Activated CD8-positive, alpha-beta memory T cell treated with anti-CD3 and anti-CD28 coated beads for 4 hours (primary cell): ENCODE measurements at places on chromosomes 7 and 10.

- no peak for DNase-seq
Measured at GRCh38 chr10:4316161-4316810, 509.7 kb upstream of the AKR1E2 start.

- no peak for DNase-seq
Measured at GRCh38 chr10:43751646-43752045, 103.0 kb upstream of the ZNF32 start.

DNA sequence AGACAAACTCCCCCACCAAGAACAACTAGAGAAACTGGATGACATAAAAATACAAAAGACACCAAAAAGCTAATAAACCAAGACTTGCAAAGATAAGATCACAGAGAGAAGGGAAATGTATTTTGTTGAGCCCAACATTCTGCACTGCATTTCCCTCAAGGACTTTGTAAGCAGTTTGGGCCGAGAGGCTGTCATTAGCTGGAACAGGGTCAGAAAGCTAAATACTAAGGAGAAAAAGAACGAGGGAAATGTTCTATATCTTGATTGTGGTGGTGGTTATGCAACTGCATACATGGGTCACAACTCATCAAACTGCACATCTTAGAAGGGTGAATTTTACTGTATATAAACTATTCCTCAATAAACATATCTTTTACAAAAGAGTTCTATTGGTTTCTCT, 315.0 kb downstream of the IPMK start:
- DNase-seq = no peak

- no peak for DNase-seq
Measured at GRCh38 chr10:42952931-42953683, 123.8 kb upstream of the RET start.

DNA sequence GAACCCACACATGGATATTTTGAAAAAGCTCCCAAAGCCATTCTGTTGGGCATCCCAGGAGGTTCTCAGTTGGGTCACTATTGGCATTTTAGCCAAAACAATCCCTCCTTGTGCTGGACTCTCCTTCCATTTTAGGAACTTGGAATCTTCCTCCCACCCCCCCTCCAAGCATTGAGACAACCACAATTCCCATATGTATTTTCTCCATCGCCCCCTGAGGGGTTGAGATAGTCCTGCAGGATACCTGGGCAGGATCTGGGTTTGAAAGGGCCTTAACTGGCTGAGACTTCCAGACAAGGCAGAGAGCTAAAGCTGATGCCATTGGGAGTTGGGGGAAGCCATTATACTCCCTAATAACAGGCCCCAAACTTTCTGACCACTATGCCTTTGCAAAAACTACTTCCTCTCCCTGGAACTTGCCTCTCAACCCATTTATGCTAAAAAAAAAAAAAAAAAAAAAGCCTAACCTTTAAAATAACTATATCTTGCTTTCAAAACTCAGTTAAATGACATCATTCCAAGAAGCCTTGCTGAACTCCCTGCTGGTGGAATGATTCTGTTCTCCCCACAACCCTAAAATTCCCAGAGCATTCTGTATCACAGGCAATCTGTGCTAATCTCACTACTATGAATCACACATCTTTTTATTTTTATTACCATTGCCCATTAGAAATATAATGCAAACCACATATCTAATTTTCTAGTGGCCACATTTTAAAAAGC, 77.5 kb upstream of the PDE1C start:
- DNase-seq = no peak

DNA sequence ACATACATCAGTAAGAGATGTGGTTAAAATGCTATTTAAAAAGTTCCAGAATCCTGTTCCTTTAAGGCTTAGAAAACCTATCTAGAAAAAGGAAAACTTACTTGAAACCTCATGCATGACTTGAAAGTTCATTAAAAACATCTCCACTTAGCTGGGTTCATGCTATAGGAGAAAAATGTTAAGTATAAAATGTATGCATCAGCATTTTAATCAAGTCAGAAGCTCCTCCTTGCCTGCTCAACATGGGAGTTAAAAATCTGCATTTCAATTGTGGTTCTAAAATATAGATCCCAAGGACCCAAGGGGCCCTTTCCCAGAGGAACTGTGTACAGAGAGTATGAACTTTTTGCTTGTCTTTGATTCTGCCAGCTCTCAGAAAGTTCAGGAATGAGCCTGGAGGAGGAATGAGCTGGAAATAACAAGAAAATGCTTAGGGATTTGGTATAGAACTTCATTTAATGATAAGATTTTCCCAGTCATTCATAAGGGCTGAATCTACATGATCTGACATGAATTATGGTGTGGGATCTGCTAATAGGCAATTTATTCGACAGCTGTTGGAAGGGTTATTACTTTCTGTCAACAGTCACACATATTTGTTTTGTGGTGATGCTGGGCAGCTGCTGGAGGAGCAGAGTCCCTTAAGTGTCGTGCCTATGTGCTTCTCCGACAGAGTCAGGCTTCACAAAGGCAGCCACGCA, 85.6 kb upstream of the MTPN start:
- DNase-seq = no peak

- DNase-seq = no peak
Measured at GRCh38 chr7:158325530-158326381, 261.9 kb downstream of the PTPRN2 start.

- no peak for DNase-seq
Measured at GRCh38 chr7:109772161-109772560, 1202.5 kb downstream of the DNAJB9 start.

GRCh38 chr10:78259391-78259790, 225.7 kb downstream of the RPS24 start:
- DNase-seq = no peak

DNA sequence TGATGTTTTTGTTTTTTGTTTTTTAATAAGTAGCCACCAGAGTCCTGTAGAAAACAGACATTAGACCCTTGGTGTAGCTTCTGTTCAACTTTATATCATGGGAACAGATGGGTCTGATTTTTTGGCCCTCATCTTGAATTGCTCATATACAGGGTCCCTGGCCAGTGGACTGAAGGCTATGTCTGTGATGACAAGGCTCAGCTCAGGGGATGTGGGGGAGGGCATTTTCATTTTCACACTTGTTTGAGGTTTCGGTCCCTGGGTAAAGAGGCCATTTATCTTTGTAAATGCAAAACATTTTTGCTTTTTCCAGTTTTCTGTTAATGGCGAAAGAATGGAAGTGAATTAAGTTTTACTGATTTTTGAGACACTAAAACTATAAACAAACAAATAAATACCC, 257.6 kb upstream of the PHYHIPL start:
- no peak for DNase-seq

- DNase-seq = no peak
Measured at GRCh38 chr10:22338931-22339330, 6.4 kb upstream of the SPAG6 start.
